H54 (cell line): ENCODE measurements at places on chromosomes 5 and 9.
A peak's percentile ranks its signal among the peaks of the same experiment; 100 is the strongest.

GRCh38 chr5:44532981-44533380, 143.8 kb upstream of the FGF10 start:
- no peak for DNase-seq

- DNase-seq = no peak
Measured at GRCh38 chr5:113548396-113548795, 34.9 kb downstream of the YTHDC2 start.

DNA sequence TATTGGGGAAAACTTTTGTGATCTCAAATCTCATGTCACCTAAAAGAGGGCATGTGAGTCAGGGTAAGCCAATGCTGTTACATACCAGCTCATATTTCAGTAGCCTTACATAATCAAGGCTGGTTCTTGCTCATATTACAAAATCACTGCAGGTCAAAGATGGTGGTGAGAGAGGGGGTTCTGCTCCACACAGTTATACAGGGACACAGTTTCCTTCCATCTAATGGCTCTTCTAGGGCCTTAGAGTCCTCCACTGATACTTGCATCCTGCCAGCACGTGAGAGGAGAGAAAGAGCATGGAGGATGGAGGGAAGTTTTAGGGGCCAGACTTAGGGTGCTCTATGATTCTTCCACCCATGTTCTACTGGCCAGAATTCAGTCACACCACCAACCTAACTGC, 130.0 kb downstream of the LIFR start:
- no peak for DNase-seq

DNA sequence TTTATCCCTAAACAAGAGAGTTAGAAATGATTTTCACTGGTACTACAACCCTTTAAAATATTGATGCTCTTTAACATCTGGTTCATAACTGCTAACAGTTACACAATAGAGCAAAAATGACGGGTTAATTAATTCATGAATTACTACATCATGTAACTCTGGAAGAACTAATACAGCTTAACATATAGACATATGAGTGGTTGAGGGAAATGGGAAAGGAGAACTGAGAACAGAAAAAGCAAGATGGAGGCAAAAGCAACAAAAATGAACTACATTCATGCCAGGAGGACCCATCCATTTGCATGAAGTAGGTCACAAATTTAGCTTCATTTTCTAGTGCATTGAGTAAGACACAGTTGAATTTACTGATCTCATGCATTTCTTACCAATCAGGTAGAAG, 61.8 kb downstream of the C9 start:
- DNase-seq = no peak

GRCh38 chr5:87303324-87303723, 35.6 kb downstream of the RASA1 start:
- no peak for DNase-seq

- DNase-seq = no peak
Measured at GRCh38 chr9:38437193-38437823, 13.1 kb upstream of the IGFBPL1 start.

GRCh38 chr9:121567500-121568342, 68.1 kb upstream of the GGTA1 start:
- no peak for DNase-seq

GRCh38 chr5:156800929-156801328, 49.2 kb upstream of the PPP1R2B start:
- DNase-seq = no peak

DNA sequence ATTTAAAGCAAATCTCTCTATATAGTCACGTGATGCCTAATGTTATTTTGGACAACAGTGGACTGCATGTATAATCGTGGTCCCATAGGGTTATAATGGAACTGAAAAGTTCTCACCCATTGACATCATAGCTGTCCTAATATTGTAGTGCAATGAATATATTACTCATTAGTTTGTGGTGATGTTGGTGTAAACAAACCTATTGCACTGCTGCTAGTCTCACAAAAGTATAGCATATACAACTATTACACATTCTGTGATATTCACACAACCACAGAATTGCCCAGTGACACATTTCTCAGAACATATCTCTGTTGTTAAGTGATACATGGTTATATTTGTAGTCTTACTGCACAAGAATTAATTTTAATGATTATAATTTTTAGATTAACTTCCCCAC, 37.7 kb downstream of the IPO11 start:
- no peak for DNase-seq

GRCh38 chr5:51433052-51433710, 49.9 kb downstream of the ISL1 start:
- DNase-seq = no peak

DNA sequence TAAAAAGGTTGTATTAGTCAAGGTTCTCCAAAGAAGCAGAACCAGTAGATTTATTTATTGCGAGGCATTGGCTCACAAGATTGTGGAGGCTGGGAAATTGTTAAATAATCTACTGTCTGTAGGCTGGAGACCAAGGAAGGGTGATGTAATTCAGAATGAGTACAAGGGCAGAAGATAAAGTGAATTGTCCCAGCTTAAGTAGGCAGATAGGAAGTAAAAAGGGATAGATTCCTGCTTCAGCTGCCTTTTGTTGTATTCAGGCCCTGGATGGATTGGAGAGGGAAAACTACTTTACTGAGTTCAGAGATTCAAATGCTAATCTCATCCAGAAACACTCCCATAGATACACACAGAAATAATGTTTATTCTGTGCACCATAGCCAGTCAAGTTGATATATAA, 301.1 kb downstream of the CYLC2 start:
- no peak for DNase-seq

DNA sequence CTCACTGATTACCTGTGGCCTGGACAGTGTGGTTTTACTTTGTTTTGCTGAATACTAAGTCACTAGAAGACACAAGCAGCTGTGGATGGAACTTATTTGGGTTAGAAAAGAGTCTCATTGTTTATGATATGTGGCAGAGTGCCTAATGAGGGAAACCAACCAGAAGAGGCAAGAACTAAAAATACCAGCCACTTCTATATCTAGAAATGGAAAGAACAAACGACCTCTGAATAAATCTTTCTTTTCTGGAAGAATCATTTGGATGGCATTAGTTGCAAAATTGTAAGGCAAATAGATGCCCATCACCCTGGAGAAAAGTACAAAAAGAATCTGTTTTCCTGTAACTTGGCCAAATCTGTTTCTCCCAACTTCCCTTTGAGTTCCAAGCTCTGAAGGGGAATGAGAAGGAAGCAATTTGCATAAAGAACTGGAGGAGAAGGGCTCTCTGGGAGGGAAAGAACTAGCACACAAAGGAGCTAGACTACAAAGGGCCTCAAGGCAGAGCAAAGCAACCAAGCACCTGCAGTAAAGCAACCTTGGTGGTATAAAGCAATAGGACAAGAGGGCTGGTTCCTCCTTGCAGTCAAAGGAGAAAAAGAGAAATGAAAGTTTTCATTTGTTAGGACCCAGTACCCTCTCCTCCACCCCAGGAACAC, 455.4 kb downstream of the CAAP1 start:
- no peak for DNase-seq

GRCh38 chr9:74025402-74025925, 471.7 kb upstream of the RORB start:
- DNase-seq = no peak

DNA sequence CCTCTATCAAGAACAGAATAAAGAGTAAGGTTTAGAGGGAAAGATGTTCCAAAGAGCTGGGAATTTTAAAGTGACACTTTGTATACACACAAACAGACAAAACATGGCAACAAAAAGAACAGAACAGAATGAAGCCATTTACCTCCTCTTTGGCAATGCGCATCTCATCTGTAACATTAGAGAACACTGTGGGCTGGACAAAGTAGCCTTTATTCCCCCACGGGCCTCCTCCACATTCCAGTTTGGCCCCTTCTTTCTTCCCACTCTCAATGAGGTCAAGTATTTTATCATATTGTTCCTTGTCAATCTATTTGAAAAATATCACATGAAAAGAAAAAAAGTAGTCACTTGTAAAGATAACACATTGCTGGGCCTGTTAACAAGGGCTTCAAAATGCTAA, 41.0 kb downstream of the ALDH1A1 start:
- DNase-seq = no peak

DNA sequence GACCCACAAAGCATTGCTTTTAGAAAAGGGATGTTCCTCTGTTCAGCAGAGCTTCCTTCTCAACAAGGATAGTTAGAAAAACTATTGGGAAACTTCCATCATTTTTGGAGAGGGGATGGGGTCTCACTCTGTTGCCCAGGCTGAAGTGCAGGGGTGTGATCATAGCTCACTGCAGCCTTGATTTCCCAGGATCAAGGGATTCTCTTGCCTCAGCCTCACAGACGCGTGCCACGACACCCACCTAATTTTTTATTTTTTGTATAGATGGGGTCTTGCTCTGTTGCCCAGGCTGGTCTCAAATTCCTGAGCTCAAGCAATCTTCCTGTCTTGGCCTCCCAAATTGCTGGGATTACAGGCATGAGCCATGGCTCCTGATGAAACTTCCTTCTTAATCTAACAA, 34.8 kb downstream of the PHAX start:
- no peak for DNase-seq

- no peak for DNase-seq
Measured at GRCh38 chr9:91221332-91221731, 140.4 kb downstream of the AUH start.

DNA sequence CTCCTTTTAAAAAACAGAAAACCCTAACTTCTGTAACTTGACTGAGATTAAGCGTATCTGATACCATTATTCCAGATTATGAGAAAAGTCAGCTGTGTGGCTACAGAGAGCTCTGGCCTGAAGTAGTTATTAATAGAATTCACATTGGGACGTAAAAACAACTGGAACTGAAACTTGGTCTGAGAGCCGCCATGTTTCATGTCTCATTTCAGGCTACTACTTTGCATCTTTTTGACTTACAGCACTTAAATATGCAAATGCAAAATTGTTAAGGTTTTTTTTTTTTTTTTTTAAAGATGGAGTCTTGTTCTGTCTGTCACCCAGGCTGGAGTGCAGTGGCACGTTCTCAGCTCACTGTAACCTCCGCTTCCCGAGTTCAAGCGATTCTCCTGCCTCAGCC, 25.2 kb downstream of the MAP3K1 start:
- DNase-seq = no peak

DNA sequence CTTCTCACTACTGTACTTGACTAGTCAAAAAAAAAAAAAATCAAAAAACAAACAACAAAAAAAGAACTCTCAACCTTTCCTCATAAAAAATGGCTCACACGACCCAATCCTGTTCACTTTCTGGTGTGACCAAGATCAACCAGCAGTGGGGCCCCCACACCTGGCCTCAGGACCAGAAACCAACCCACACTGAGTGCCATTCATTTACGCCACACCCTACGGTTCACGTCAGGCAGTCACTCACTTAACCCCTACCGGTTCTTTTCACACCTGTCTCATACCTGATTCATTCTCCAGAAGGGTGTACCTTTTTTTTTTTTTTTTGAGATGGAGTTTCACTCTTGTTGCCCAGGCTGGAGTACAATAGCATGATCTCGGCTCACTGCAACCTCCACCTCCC, 5.7 kb downstream of the SUSD1 start:
- DNase-seq = no peak

DNA sequence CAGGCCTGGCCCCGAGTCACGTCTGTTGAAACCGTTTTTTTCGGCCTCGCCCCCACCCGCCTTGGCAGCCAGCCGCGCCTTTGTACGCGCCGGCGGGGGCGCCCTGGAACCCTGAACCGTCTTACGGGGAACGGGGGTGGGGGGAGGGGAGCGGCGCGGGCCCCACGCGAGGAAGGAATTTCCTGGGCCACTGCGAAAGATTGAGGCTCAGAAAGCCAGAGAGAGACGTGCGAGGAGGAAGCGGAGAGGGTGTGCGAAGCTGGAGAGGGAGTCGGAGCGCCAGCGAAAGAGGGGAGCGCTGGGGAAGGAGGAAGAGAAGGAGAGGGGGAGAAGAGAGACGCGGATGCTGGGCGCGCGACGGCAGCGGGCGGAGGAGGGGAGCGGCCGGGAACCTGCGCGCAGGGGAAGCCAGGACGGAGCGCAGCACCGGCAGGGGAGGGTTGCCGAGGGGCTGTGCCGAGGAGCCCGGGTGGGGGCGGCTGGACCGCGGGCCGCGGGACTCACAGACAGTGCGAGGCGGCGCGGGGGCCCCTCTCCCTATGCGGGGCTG, 4.6 kb upstream of the PRDM12 start:
- no peak for DNase-seq

DNA sequence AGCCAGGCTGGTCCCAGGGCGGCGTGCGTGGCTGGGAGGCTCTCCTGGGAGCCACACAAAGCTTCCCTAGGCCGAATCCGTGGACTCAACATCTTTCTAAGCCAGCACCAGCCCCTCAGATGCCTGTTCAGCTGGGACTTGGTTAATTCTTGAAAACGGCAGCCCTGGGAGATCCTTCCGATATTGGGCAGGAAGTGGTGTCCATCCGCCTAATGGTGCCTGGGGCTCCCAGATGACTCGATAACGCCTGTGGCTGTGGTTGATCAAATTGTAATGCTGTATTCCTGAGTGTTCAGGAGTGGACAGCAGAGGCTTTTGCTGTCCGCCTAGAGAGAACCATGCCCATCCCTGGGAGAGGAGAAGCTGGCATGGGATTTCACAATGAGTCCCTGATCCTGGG, 14.1 kb downstream of the KCNT1 start:
- DNase-seq = no peak

GRCh38 chr5:170338933-170339779, 41.6 kb upstream of the LCP2 start:
- no peak for DNase-seq

DNA sequence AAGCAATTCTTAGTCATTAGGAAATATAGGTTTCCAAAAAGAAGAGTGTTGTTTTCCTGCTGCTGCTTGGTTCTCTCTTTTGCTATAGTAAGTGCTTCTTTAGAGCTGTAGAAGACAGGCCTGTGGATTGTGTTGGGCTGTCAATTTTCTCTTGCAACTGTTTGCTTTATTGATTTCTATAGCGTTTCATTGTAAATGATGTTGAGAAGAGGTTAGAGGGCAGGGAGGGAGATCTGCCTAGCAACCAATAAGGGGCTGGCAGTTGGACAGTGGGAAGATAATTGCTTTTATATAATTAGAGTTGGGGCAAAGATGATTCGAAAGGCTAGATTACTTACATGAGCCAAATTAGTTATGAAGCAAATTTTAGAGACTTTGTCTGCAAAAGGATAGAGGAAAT, 11.1 kb downstream of the UNC13B start:
- DNase-seq = no peak

DNA sequence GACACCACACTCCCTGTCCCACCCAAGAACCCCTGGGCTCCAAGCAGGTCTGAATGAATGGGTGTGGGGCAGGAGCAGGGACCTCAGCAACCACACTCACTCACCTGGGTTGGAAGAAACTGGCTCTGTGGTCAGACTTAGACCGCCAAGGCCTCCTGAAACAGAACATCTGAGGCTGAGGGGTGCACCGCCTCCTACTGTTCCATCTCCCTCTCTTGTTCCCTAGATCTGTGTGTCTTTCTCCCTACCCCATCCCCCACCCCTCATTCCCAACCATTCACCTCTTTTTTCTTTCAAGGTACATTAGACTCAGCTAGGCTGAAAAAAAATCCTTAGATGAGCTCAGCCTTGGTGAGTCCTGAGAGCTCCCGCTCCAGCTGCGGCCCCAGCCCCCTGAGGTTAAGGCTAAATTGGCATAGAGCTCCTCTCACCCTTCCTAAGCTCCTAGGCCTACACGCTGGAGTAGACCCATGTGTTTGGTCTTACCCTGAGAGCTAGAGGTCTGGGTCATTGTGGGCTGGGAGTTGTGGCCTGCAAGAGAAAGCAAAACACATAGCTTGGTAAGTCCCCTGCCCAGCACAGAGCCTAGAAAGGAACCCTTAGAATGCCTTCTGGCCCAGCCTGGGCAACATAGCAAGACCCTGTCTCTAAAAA, 4.8 kb downstream of the ECSCR start:
- no peak for DNase-seq

GRCh38 chr5:90264689-90265544, 144.6 kb downstream of the CETN3 start:
- peak; percentile 4 for DNase-seq
